NCI-H526 (cell line): ENCODE measurements at places on chromosomes 2 and 18.

DNA sequence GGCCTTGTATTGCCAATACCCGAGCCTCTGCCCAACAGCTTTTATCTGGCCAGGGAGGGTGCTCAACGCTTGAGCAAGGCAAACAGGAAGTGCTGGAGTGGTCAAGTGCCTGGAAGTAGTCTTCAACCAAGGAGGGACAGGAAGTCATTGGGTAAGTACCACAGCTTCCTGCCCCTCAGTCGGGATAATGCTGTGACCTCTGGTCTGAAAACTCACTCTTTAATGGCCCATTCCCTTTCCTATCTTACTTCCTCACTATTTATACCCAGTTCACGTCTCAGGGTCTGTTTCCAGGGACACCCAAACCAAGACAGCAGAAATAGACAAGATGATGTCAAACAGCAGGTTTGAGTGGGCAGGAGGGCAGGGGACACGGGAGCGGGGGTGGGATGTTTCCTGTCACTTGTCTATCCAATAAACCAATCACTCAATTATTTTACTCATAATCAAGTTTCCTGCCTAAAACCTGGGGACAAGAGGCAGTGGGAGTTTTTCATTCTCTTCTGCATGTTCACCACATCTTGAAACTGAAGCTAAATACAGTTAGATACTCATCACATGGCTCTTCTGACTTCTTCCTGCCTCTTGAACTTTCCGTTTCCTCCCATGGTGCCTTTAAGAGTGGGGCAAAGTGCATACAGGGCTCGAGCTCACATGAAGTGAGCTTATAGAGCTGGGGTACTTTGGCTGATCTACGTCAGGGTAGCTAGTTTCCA is 68.9 kb upstream of the CAB39 start:
- no peak for DNase-seq

GRCh38 chr2:73373344-73373743 is 12.3 kb upstream of the ALMS1 start:
- no peak for DNase-seq

DNA sequence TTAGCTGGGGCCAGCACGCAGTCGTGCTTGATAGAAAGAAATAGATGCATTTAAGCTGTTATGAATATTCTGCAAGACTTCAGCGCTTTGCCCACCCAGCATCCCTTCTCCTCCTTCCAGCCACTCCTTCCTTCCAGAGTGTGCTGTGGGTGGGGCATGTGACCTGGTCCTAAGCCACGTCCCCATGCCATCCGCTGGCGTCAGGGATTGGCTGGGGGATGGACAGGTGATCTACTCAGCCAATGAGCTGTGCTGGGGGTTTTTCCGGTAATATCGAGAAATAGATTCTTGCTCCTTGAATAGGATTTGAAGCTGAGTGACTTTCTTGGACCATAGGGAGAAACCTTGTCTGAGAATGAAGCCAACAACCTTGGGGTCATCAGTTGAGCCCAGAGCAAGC is 4.8 kb upstream of the ZAP70 start:
- DNase-seq: no peak

- no peak for DNase-seq
Measured at GRCh38 chr2:79713131-79713785, 200.4 kb downstream of the CTNNA2 start.

DNA sequence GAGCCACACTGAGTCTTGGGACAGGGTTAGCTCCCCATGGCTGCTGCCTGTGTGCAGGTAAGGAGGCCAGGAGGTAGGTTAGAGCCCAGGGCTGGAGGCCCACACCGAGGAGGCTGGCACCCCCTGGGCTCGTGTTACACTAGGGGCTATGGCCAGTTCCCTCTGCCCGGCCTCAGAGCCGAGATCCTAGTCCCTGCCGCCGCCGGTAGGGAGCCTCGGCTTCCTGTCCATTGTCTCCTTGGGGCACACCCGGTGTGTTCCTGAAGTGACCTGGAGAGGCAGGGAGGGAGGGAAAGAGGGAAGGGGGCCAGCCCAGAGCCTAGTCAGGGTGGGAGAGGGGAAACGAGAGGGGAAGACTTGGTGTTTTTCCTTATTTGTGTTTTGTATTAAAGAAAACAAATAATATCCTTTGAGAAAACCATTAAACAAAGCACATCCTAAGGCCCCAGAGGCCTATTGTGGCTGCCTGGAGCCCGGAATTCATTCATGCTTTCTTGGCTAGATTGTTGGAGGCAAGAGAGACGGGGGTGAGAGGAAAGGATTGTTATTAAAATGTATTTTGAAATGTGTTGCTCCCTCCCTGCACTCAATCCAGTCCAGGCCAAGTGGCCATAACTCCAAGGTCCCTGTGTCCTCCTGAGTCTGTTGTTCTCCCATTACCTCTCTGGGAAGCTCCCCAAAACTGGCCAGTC is 170.7 kb downstream of the CTIF start:
- DNase-seq: no peak

- no peak for DNase-seq
Measured at GRCh38 chr18:39311111-39311712, 1745.6 kb upstream of the CELF4 start.
